ENCODE measurements at places on chromosomes 4 and X.
A peak's percentile ranks its signal among the peaks of the same experiment; 100 is the strongest.

DNA sequence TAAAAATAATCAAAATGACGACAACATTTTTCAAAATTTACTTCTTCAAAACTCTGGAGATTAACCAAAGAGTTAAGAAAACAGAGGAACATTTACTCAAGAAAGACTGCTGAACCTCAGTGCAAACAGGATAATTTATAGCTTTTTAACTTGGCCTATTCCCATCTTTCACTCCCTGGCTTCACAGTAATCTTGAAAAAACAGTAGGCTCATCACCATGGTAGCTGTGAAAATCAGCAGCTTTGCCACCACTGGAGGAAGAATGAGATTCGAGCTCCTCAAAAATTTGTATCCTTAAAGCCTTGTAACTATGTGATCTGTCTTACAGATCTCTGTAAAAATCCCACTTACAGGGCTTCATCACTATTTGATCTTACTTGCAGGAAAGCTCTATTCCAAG lies 447.7 kb upstream of the CTSO start:
- DNase-seq = no peak

DNA sequence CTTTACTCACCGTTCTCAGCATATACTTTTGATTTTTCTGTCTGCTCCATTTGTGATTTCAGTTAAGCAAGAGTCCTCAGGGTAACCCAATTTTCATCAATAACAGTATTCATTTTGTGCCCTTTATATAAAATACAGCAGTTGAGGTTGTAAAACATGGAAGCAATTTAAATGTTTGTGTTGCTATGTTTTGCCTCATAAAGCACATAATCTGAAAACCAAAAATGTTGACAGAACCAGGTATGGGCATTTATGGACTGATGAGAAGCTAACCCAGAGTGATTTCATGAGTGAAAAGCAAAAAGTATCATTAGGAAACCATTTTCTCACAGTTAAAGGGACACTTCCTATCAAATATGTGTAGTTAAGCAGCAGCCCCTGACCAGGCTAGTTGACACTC lies at the start of gene ASIC5:
Gene ASIC5 (minus strand): TSS at position 101 of the 400 bp plus-strand sequence. CDS start 51 bp downstream, at position 50.
- DNase-seq = no peak

GRCh38 chrX:72071213-72071612 lies 60.5 kb downstream of the RTL5 start:
- DNase-seq = no peak

DNA sequence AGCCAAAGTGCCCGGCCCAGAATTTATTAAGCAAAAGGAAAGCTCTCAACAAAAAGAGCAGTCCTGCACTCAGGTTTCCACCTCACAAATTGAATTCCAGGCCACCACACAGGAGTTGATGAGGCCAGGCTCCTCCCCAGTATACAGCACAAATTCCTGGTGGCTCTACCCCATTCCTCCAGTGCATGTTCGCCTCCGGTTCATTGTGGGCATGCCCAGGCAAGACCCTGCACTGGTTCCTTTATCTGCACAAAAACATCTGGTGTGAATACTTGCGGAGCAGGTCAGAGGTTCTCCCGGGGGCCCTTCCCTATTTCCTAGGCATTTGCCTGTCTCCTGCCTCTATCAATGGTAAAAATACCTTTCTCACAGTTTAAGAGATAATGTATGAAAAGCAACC lies 195.2 kb upstream of the ANXA10 start:
- no peak for DNase-seq

DNA sequence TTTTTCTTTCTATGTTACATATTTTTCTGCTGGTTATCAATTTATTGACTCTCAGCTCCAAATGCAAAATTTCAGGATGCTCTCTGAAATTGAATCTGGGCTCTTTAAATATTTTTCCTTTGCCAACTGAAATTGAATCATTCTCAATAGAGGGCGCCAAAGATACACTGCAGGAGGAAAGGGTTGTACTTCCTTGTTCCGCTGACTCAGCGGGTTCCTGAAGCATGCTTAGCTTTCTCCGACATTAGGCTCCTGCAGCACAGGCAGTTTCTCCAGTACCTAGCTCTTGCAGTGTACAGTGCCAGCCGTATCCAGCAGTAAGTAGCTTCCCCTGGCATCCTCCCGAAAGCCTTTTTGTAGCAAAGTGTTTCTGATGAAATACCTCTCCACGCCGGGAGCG lies 28.8 kb upstream of the CFAP47 start:
- DNase-seq = peak; percentile 64

GRCh38 chr4:82765134-82765533 lies 33.5 kb downstream of the SCD5 start:
- no peak for DNase-seq

- no peak for DNase-seq
Measured at GRCh38 chrX:46130247-46130646, 415.0 kb downstream of the ZNF674 start.

GRCh38 chrX:107205770-107206696 lies at the start of the genes DNAAF6 and NUP62CL:
Gene DNAAF6 (plus strand): TSS chrX:107206611. CDS start chrX:107212876, 6,265 bp downstream.
Gene NUP62CL (minus strand): TSS chrX:107206433. CDS start chrX:107175146, 31,287 bp downstream.
- DNase-seq = no peak

DNA sequence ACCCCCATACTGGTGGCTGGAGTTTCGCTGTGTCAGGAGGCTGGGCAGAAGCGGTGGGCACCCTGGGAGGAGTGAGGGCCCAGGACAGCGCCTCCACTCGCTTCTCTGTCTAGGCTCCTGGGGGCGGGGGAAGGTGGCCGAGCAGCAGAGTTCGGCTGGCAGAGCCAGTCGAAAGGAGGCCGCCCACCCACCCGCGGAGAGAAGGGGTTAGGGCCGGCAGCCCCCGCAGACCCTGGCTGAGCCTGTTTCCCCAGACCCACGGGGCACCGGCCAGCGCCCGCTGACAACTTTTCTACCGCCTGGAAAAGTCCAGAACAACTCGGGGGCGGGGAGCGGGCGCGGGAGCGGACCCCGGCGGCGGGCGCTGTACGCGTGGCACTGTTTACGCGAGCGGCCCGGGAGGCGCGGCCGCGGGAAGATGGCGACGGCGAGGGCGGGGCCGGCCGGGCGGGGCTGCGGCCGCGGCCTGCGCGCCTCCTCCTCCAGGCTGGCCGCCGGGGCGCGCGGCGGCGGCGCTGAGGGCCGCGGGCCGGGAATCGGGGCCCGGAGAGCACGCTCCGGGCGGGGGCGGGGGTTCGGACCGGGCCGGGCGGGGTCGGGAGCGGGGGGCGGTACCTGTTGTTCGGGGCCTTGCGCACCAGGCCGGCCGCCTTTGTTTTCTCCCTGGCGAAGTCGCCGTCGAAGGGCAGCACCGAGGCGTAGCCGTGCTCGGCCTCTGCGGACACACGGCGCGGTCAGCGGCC lies 628 bp downstream of the MXD4 start:
- DNase-seq = peak; percentile 71

GRCh38 chrX:118212817-118213183 lies 96.2 kb upstream of the KLHL13 start:
- DNase-seq = peak; percentile 69

- no peak for DNase-seq
Measured at GRCh38 chrX:118108304-118108703, 8.3 kb downstream of the KLHL13 start.

DNA sequence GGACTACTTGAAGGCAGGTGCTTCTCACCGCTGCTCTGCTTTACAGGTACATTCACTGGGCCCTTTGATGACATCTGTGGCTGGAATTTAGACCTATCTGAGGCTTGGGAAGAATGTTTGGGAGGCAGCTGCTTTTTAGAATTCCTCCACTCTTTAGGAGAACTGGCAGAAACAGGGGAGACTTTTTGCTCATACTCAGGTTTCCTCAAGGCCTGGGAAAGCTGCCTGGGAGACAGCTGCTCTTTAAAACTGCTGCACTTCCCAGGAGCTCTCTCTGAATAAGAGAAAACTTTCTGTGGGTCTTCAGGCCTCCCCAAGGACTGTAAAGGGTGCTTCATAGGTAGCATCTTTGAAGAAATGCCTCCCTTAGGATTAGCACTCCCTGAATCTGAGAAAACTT lies 14.3 kb downstream of the CT47C1 start:
- no peak for DNase-seq

DNA sequence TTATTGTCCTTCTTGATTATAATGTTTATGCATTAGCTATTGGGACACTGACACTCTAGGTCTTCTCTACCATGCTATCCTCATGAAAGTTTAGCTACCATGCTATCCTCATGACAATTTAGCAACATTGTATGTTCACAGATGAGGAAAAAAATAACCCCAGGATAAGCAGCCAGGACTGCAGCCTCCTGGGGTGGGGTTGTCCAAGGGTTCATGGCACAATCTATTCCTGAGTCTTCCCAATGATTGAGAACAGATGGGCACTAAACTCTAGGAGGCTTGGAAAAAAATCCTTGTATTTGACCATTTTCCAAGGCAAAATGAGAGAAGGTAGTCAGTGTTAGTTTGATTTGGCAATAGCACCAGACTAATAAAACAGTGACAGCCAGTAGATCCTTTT lies 619.8 kb upstream of the LCORL start:
- DNase-seq = no peak

GRCh38 chr4:113815826-113816225 lies 54.3 kb upstream of the CAMK2D start:
- no peak for DNase-seq

- DNase-seq = no peak
Measured at GRCh38 chrX:134572816-134573682, 85.2 kb downstream of the PLAC1 start.

DNA sequence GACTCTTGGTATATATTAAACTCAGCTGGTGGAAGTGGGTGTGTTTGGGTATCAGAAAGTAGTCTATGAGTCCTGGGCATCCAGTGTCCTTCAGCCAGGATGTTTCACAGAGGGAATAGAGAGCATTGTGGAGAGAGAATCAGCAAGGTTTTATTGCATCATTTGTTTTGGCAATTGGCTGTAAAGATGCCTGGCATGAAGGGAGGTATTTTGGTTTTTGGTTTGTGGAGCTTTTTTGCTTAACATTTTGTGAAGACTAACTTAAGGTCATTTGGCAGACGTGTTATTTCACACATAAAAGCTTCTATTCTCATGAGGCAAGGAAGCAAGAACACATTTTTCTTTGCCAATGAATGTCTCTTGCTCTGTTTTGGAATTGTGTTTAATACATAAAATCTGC lies 71.1 kb downstream of the DCLK2 start:
- DNase-seq = no peak

DNA sequence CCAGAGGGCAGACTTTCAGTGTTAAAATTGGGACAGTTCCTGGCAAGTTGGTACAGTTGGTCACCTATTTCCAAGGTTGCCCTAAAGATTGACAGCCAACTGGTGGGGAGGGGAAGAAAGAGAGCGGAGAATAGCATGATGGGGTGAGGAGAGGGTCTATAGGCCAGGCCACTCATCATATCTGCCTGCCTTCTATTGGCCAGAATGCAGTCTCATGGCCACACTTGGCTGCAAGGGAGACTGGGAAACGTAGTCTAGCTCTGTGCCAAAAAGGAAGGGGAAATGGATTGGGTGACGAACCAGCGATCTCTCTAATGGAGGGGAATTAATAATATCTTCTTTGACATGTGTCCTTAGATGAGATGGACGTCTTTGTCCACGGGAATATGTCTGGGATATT lies 197.4 kb upstream of the ATP6AP2 start:
- no peak for DNase-seq

- peak; percentile 74 for DNase-seq
Measured at GRCh38 chr4:86961116-86961515, 26.3 kb downstream of the AFF1 start.

GRCh38 chrX:46117234-46117633 lies 428.0 kb downstream of the ZNF674 start:
- DNase-seq = no peak

DNA sequence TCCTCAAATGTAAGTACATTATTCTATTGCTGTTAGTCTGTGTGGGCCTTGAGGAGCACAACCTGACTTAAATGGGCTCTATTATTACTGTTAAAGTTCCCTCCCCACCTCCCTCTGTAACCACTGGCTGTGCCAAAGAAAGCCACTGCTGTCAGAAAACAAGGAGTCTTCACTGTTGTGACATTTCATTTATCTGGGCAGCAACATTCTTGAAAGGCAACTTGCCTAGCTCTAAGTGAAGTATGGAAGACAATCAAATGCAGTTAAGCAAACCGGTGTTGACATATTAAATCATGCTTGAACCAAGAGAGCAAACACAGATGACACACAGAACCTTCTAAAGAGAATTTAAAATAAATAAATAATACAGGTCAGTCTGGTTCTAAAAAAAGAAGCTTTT lies 81.0 kb downstream of the EPHA5 start:
- DNase-seq = no peak

DNA sequence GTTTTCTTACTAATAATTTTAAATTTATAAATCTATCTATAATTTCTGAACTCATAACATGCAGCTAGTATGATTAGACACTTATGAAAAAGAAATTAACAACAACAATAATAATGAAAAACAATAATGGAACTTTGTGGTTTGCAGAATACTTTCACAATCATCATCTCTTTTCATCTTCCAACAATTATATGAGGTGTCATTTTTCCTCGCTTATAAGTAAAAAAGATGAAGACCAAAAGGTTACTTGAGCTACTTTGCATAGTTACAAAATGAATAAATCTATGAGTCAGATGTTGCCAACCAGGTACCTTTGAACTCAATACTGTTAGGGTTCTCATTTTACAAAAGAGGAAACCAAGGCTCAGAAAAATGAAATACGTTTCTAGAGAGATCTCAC lies 98.5 kb upstream of the ELOVL6 start:
- no peak for DNase-seq

DNA sequence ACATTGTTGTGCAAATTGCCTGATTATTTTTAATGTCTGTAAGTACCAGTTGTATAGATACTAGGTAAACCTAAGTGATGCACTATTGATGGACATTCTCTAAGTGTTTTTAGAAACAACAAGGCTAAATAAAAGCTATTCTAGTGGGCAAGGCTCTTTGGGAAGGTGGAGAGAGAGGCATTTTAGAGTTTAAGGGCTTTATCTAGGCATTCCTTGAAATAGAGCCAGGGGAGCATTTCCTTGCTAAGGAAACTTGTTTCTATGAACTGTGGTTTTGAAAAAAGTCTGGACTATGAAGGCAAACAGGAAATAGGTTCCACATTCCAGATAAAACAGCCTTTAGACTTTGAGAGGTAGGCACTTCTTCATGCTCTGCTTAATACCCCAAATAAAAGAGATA lies 23.8 kb downstream of the BMX start:
- DNase-seq = no peak

All from NB4 (cell line).